Activated CD4-positive, alpha-beta T cell treated with anti-CD3 and anti-CD28 coated beads for 36 hours (primary cell): ENCODE measurements at places on chromosomes 4 and X. TPM values are rescaled to one million over a fixed set of nuclear protein-coding genes. Genes with fewer than 3 reads are reported as not detected.

GPR50 gene
- total RNA-seq = not detected

SASH3 gene
- total RNA-seq = 118 TPM

XAGE2 gene
- total RNA-seq = not detected

DDX53 gene
- not detected for total RNA-seq

KLB gene
- total RNA-seq = not detected
